NCI-H774 (cell line): ENCODE measurements at places on chromosomes 3 and 15.

- no peak for DNase-seq
These were observed 162.3 kb downstream of the GABRG3 start for GRCh38 chr15:27133249-27133648.

DNA sequence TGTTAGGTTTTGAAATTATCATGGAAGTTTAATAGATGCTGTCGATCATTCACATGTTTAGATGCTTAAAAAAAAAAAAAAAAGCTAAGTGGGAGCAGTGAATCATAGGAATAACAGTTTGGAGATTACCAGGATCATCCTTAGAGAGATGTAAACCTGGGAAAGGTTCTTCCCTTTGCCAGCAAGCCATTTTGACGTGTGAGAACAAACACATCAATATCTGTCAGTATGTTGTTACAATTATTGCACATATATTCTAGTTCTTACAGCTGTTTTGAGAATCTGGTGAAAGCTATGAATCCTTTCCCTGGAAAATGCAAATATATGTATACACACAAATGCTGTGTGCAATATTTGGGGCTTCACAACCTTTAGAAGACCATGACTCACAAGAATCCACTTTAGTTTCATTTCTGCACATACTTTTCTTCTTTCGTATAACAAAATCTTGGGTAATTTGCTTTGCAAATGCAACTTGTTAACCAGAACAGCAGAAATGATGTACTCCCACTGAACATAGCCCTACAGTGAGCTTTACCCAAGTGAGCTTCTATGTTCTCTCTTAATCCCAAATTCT lies 12.0 kb downstream of the NFKBIZ start:
- DNase-seq, result no peak

DNA sequence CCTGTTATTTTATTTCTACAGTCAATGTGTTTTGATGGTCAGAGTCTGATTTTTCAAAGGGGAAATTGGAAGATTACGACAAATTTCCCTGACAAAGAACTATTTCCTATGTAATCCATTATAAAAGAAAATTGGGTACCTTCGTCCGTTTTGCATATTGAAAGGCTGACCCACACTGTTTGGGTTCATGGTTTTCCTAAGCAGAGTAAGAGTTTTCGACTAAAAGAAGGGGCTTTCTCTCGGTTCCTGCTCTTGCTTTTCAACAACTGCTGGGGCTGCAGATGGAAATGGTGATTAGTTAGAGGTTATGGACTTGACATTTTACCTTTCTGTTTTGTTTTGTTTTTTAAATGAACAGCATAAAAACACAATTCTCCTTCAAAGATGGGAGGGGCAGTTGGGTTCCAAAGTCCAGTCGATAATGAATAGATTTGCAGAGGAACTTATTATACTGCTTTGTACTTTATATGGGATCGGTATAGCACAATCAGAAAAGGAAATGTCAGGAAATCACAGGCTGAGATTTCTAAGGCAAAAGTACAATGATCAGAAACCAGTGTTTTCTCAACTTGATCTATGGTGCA lies 978 bp downstream of the KCNMB2 start:
- DNase-seq, result no peak

GRCh38 chr15:63772520-63772919 lies 61.2 kb downstream of the HERC1 start:
- no peak for DNase-seq

DNA sequence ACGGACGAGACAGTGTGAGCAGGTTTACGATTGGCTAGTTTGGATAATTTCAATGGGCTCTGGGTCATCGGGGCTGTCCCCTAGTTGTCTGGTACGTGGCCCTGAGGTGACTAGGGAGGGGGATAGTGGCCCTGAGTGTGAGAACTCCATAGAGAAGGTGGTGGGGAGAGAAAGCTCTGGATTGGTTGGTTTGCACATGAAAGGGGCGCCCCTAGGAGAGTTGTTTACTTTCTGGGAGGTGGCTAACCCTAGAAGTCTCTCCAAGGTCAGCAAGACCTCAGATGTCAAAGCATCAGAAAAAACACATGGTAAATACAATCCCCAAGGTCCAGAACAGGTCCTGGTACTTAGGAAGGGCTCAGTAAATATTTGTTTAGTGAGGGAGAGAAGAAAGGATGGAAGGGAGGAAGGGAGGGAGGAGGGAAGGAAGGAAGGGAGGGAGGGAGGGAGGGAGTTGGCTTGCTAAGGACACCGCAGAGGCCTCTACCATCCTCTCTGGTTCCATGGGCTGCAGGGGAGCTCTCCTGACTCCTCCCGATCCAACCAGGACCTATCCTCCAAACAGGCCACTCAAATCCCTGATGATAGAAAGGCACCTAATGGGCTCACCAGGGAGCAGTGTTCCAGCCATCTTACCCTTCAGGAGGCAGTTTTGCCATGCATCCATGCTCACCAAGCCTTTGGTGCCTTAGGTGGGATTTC lies 3.0 kb upstream of the TRH start:
- DNase-seq, result no peak

DNA sequence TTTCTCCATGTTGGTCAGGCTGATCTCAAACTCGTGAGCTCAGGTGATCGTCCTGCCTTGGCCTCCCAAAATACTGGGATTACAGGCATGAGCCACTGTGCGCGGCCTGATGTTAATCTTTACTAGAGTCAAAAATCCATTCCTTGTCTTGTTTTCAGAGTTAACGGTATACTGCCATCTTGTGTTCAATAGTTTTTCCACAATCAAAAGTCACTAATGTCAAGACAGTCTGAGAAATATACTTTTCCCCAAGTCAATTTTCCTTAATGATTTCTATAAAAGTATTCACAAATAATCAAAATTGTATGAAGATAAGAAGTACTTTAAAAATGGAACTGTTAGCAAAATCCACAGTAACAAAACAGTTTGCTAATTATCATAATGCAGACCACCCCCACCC lies 8.5 kb downstream of the CRBN start:
- no peak for DNase-seq
